ENCODE measurements at places on chromosomes 2 and 18.

DNA sequence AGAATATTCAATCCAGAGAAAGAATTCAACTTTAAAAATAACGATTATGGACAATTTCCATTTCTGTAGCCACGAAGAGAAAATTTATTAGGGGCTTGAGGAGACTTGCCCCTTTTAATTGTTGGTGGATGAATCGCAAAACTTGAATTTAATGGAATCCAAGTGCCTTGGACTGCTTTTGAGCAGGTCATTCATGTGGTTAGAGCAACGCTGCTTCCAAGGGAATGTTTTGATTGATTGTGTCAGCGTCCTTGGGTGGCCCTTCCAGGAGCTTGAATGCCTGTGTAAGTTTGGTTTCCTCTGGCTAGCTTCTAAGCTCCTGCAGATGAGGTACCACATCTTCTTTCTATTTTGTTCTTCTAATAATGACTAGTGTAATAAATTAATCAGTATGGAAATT, 213.4 kb downstream of the LTBP1 start:
- DNase-seq: no peak

GRCh38 chr18:11672846-11673454, 16.1 kb upstream of the GNAL start:
- DNase-seq: no peak

- DNase-seq: peak; percentile 64
These were observed 5.3 kb downstream of the ZEB2 start for GRCh38 chr2:144514616-144515091.

GRCh38 chr18:23540867-23541266, 37.6 kb downstream of the RMC1 start:
- DNase-seq: peak; percentile 99

DNA sequence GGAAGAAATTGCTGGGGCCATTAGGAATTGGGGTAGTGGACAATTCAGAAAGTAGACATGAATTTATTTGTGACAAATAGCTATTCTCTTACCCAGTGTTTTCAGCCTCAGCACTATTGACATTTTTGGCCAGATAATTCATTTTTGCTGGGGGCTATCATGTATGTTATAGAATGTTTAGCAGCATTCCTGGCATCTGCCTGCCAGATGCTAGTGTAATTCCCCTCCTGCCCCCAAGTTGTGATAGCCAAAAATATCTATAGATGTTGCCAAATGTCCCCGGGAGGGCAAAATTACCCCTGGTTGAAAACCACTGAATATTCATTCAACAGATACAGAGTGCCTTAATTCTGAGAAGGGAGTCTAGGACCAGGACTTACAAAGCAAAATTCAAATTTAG, 183.6 kb downstream of the BABAM2 start:
- DNase-seq: no peak

GRCh38 chr2:208713066-208713745, 306.6 kb downstream of the PTH2R start:
- peak; percentile 53 for DNase-seq

GRCh38 chr2:165144315-165144714, 59.5 kb downstream of the SCN3A start:
- peak; percentile 65 for DNase-seq

- DNase-seq: no peak
These were observed 374.6 kb upstream of the LRATD1 start for GRCh38 chr2:14257801-14258507.

GRCh38 chr2:23482607-23483006, 97.6 kb downstream of the KLHL29 start:
- DNase-seq: no peak

DNA sequence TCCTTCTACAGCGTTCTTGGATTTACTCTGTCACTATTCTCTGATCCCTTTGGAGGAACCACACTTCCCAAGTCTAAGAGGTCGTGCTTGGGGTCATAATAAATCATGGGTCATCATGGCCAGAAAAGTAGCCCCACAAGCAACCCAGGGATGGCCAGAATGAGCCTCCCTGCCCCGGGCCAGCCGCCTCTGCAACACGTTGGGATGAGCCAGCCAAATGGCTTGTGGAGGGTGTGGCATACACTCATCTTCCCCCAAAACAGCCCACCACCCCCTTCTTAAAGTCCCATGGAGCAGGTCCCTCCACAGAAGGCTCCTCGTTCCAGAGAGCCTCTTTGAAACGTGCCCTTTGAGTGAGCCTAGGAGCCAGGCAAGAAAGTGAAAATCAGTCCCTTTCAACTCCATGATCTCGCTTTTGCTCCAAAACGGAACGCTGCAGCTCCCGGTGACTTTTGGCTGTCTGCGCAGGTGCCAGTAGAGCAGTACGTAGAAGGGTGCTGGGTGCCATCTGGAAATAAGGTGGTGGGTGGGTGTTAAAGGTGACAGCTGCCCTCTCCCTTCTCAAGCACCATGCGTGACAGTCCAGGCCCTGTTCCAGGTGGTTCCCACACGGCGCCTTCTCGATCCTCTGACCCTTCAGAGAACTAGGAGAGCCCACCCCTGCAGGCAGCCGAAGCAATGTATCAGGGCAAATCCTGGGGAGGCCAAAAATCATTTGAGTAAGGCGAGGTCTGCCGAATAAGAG, 48.5 kb upstream of the FOSL2 start:
- DNase-seq: no peak

DNA sequence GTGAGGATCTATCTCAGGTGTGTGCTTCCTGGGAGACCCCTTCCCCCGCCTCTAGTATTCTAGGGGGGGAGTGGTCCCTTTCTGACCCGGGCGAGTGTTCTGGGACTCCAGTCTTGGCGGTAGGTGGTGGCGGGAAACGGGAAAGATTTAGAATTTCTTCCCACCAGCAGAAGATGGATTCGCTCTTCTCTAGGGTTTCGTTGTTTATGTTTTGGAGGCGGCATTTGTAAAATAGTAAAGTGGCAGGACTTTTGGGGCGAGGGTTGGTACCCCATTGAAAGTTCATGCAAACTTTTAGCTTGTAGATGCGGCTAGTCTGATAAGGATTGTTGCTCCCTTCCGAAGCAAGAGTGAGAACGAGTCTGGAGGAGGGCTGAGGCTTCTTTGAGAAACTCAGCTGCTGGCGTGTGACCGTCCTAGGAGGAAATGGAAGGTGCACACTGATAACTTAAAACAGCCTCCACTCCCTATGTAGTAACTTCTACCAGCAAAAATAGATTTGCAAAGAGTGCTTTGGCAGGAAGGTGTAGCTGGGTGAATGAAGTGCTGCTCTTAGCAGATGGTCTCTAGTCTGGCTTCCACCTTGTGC, 412 bp downstream of the GPD2 start:
- DNase-seq: peak; percentile 76

GRCh38 chr18:47120428-47120827, 29.9 kb downstream of the HDHD2 start:
- peak; percentile 11 for DNase-seq

Data from OCI-M1 (cell line).